Stimulated activated CD4-positive, alpha-beta T cell treated with anti-CD3 and anti-CD28 coated beads, Interleukin-12 subunit alpha, Interleukin-12 subunit beta, amount 100 ng/mL, for 4 hours (primary cell): ENCODE measurements at places on chromosomes 11 and 22.
A peak's percentile ranks its signal among the peaks of the same experiment; 100 is the strongest.

DNA sequence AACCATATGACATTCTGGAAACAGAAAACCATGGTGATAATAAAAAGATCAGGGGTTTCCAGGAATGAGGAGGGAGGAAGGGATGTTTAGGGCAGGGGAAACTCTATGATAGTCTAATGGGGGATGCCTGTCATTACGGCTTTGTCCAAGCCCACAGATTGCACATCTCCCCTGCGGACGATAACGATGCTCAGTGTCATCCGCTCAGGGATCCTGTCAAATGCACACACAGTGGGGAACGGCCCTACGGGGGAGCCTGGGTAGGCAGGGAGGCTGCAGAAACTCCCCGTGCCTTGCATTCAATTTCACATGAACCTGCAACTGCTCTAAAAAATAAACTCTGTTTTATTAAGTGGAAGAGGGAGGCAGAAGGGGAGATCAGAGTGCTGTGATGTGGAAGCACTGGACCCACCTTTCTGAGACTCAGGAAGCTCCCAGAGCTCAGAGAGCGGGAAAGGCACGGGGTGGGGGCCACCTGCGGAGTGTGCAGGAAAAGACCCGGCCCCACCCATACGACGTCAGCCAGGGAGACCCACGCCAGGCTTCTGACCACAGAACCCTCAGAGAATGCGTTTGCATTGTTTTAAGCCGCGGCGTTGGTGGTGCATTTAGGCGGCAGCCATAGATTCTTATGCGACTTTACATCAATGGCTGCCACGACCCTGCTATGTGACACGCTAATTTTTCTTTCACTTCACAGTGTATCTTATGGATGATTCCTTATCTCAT is 543.5 kb downstream of the BRD1 start:
- no peak for DNase-seq

DNA sequence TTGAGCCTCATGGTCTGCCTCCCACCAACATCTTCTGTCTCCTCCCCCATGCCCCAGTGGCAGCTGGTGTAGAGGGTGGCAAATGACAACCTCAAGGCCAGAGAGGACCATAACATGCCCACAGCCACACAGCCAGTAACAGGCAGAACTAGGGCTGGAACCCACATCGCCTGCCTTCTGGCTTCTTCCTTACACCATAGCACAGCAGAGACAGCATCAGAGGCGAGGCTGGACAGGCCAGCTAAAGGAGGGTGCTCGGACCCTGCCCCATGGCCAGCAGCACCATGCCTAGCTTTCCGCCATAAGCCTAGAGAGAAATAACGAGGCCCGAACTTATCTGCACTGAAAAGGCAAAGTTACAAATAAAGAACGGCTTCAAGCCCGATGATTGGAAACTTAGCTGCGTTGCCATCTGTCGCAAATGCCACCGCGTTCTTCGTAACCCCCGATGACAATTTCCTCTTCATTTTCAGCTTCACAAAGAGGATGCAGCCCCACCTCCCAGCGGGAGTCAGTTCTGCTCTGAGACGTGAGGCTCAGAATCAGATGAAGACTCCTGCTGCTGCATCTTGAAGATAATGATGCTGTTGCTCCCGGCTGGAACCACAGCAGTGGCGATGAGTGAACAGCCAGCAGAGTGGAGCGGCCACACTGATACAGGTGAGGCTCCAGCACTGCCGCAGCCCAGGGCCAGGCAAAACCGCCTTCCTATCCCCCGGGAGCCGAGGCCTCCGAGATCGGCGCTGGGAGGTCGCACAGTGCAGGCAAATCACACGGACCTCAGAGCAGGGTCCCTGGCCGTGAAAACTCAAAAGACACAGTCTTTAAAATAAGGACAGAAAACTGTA is 73.8 kb upstream of the RTL6 start:
- no peak for DNase-seq

DNA sequence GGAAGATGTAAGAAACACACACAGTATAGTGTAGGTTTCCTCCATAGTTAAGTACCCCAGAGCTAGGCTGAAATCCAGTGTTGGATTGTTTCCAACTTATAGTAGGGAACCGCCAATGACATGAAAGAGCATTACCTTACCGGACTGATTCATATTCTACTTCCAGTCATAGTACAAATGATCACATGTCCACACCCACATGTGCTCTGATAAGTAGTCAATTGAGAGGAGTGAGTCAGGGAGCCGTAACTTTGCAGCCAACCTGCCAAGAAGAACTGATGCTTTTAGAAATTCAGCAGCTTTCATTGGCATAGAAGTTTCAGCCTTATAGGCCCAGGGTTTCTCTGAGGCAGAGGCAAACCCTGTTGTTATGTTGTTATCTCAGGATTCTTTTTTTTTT is 240.6 kb downstream of the ETS1 start:
- DNase-seq = peak; percentile 23

DNA sequence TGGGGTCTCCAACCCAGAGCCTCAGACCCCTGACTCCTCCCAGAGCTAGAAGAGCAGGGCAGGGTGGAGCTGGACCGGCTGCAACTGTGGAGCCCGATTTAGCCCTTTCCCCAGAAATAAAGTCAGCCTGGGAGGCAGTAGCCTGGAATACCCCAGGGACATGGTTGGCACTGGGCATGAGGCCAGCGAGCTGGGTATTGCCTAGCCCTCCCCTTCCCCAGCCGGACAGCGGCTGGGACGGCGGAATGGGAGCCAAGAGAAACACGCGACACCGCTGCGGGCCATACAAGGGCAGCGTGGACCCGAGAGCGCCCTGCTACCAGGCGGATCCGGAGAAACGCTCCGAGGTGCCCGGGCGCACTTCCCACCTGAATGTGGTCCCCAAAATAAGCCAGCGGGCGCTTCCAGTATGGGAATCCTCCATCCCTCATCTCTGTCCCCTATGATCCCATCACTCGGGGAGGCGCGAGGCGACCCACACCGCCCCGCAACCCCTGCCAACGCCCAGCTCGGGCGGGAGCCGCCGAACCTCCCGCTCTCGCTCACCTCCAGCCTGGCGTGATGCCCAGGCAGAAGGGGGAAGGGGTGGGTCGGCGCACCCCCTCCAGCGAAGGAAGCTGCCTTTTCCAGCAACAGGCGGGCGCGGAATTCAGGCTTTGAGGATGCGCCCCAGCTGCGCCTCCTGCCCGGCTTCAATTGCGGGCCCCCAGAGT is 758 bp downstream of the MCAM start:
- DNase-seq = no peak

DNA sequence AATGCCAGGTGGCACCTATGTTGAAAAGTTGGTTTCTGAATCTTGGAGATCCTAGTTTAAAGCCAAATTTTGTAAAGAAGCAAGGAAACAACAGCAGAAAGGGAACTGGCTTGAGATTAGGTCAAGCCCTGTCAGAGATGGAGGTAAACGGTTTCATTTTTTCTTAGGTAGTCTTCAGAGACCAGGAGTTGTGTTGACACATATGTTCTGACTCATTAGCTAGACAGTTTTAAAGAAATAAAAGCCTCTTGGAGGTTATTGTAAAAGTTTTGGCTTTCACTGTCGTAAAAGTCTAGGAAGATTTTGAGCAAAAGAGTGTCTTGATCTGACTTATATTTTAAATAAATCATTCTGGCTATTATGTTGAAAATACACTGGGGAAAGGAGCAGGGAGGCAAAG is 151.5 kb upstream of the CTSC start:
- DNase-seq = no peak

GRCh38 chr11:63945477-63946163 is 6.8 kb downstream of the NAA40 start:
- peak; percentile 39 for DNase-seq

GRCh38 chr22:32862936-32863661 is 61.6 kb downstream of the TIMP3 start:
- no peak for DNase-seq

- no peak for DNase-seq
Observed at GRCh38 chr11:77113382-77114088, 10.9 kb downstream of the OMP start.

DNA sequence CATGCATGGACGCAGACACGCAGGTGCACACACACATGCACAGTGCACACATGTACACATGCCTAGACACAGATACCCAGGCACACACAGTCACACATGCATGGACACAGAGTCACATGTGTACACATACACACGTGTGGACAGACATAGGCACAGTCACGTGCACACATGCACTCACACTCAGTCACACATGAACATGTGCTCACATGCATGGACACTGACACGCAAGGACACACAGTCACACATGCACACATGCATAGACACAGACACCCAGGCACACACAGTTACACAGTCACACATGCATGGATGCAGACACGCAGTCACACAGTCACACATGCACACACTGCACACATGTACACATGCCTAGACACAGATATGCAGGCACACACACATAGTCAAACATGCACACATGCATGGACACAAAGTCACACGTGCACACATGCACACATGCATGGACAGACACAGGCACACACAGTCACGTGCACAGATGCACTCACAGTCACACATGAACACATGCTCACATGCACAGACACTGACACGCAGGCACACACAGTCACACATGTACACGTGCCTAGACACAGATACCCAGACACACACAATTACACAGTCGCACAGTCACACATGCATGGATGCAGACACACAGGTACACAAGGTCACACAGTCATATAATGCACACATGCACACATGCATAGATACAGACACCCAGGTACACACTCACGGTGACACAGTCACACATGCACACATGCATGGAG is 16.8 kb downstream of the MUC2 start:
- DNase-seq = no peak

- no peak for DNase-seq
Observed at GRCh38 chr22:49734882-49735281, 92.8 kb downstream of the BRD1 start.

- no peak for DNase-seq
Observed at GRCh38 chr22:30697975-30698374, 3.3 kb downstream of the OSBP2 start.

- DNase-seq = no peak
Observed at GRCh38 chr11:32168924-32169323, 78.0 kb downstream of the RCN1 start.

DNA sequence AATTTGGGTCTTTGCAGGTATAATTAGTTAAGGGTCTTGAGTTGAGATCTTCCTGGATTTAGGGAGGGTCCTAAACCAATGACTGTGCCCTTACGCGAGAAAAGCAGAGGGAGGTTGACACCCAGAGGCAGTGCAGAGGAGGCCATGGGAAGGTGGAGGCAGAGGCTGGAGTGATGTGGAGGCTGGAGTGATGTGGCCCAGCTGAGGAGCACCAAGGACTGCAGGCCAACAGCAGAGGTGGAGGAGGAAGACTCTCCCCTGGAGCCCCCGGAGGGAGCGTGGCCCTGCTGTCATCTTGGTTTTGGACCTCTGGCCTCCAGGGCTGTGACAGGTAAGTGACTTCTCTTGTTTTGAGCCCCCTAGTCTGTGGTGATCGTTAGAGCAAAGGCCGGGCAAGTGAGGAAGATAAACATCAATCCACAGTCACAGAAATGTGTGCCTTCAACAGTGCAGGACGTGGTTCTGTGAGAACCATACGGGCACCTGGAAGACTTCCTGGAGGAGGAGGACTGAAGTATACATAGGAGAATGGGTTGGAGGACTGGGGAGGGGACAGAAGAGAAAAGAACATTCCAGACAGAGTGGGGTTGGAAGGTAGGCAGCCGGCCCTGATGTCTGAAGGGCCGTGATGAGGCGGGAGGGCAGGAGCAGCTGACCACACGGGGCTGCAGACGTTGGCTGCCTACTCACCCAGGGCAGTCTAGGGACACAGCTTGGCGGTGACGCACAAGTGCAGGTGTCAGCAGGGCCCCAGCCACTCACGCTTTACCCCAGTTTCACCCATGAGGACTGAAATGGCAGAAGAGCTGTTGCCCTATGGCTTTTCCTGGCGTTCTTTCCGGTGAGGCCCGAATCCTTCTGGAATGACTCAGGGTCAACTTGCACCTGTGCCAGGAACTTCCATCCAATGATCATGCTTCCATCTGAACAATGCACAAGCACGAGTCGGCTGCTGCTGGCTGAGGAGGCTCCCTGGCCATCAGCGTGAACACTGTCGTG is 270.2 kb downstream of the CTTN start:
- no peak for DNase-seq

- no peak for DNase-seq
Observed at GRCh38 chr22:48592488-48592887, 1235.2 kb downstream of the BRD1 start.

DNA sequence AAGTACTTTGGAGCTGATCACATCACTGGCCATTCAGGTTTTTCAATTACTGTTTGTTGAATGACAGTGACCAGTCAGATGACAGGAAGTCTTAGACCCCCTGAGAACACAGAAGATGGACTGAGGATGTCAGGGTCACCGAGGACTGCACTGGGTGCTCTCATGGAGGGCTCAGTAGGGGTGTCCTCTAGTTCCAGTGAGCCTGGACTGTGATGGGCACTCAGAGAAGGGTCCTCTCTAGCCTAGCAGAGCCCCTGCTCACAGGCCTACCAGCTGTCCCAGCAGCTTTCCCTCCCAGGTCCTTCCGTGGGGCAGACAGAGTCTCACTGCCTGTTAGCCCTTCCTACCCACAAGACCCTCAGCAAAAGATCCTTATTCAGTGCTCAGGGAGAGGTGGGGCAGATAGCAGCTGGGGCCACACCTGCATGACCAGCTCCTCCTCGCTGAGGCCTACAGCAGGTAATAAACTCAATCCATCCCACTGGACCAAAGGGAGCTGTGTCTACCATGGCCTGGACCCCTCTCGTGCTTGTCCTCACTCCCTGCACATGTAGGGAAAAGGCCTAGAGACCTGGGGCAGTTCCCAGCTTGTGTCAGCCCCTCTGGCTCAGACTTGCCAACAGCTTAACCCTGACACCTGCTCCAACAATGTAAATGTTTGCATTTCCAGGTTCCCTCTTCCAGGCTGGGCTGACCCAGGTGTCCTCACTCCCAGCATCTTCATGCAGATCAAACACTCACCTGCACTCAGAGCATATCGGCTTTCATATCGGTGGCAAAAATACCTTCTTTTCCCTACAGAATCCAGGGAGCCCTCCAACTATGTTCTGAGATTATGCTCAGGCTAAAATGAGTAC is 25.2 kb upstream of the VPREB1 start:
- DNase-seq = no peak

DNA sequence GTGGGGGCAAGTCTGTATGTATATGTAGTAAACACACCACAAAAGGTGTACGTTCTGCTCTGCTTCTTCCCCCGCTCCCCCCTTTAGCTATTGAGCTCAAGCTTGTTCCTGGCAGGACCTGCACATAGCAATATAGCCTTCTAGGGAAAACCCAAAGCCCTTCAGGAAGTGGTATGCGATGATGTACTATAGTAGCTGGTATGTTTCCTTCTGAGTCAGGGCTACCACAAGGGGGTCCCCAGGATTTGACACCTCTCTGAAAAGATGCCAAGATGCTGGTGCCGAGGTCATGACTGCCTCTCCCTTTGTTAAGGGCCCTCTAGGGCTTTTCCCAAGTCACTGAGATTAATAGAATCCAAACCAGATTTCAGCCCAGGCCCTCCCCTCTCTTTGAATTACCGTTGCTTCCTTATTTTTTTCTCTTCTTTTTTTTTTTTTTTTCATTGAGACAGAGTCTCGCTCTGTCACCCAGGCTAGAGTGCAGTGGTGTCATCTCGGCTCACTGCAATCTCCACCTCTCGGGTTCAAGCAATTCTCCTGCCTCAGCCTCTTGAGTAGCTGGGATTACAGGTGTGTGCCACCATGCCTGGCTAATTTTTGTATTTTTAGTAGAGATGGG is 268.4 kb downstream of the ETS1 start:
- peak; percentile 53 for DNase-seq
